NCI-H187 (cell line): ENCODE measurements at places on chromosomes 16 and 17.
A peak's percentile ranks its signal among the peaks of the same experiment; 100 is the strongest.

- DNase-seq: no peak
These were observed 23.5 kb downstream of the CACNG1 start for GRCh38 chr17:67067571-67068482.

DNA sequence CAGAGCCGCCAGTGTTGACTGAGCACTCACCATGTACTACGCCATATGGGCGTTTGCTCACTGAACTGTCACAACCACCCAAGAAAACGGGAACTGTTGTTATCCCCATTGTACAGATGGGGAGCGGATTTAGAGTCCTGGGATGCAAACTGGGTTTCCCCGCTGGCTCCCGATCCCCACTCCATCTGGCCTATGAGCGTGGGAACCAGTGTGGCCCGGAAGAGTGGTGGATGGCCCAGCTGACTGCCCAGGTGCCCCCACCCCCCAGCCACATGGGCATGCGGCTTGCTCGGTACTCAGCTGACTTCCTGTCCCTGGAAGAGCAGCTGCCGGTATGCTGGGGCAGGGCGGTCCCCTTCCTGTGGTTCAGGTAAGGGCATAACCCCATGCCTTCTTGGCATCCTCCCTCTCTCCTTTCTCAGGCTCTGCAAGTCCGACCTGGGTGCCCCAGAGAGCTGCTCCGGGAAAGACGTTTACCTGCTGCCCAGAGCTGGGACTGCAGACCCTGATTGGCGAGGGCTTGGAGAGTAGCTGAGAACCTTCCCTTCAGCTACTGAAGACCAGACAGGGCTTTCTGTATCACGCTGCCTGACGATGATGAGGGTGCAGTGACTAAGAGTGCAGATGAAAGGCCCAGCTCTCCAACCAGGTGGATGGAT lies 16.2 kb downstream of the SOCS3 start:
- DNase-seq: no peak

- DNase-seq: no peak
These were observed 135.8 kb downstream of the USP31 start for GRCh38 chr16:23013484-23013883.

GRCh38 chr16:64159976-64160375 lies 961.9 kb downstream of the CDH11 start:
- DNase-seq: no peak

DNA sequence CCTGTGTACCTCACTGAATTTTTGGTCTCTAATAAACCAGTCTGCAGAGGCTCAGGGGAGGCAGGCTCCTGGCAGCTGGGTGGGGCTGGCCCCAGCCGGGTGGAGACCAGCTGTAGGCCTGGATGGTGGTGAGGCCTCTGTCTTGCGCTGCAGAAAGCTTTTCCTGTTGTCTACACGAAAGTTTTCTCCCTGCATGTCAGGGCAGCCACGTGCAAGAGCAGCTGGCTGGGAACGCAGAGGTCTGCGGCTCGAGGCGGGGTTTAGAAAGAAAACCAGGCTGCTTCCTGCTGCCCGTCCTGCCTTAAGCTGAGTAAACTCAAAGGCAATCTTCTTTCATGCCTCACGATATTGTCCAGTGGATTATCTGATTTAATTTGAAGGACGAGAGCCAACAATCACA lies 2.4 kb downstream of the SERPINF1 start:
- DNase-seq: no peak

GRCh38 chr16:67399218-67399733 lies 6.0 kb upstream of the TPPP3 start:
- no peak for DNase-seq

DNA sequence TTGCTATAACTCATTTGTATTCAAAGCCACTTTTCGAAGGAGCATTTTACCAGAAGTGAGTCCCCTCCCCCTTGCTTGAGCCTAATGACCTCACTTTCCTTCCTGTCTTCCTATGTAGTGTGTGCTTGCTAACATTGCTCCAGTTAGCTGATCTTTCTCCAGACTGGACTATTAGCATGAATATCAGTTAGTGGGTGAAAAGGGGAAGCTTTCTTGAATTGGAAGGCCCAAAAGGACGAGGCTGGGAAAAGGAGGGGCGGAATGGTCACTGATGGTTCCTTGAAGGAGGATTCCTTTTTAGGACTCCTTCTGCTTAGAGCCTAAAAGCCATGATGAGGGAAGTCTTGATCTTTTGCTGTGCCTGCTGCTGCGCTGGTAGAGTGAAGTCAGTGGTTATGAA lies 11.9 kb downstream of the MAP3K3 start:
- no peak for DNase-seq

DNA sequence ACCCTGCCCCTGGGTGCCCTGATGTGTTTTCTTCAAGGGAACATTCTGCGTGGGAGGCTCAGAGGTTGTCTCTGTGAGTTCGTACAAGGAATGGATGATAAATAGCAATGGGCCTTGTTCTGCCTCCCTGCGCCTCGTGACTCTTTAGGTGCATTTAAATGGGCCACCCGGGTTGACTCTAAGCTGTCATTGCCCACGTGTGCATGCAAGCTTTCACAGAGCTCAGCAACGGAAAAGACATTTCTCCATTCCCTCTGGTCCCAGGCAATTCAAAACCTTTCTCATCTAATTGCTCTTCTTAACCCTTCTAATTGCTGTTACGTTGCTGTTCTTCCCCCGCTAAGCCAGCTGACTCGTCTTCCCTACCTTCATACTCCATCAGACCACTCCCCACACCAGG lies 71.5 kb upstream of the SDK2 start:
- no peak for DNase-seq

GRCh38 chr16:84593825-84594724 lies 23.8 kb downstream of the COTL1 start:
- peak; percentile 26 for DNase-seq

GRCh38 chr16:2784358-2785100 lies 2.8 kb downstream of the PRSS33 start:
- no peak for DNase-seq

GRCh38 chr16:31477220-31478216 lies 5.4 kb upstream of the SLC5A2 start:
- no peak for DNase-seq

DNA sequence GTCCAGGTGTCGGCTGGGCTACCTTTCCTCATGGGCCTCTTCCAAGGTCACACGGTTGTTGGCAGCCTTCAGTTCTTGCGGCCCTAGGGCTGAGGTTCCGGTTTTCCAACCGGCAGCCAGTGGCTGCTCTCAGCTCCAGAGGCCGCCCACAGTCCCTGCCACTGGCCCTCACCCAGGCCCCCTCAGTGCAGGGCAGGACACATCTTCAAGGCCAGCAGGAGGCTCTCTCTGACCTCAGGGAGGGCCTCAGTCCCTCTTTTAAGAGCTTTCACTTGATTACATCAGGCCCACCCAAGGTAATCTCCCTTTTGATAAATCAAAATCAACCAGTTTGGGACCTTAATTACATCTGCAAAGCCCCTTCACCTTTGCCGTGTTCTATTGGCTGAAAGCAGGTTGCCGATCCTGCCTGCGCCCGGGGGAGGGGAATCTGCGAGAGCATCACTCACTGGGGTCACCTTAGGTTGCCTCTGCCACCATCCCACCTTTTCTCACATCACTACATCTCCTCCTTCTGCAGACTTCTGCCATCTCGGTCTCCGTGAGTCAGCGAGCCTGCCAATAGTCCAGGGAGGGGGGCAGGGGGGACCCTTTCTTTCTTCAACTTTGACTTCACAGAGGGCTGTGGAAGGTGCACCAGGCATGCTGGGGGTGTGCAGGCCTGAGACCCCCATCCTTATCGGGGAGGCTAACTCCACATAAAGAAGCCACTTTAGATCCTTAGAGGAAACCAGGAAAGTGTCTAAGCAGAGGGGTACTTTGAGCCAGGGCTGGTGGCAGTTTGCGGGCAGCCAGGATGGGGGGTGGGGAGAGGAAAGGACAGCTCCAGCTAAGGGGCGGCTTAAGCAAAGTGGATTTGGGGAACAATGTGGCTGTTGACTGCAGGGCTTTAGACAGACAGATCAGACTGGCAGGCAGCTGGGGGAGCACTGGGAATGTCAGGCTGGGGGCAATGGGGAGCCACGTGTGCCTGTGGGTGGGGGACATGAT lies 28.8 kb upstream of the NXPH3 start:
- DNase-seq: no peak

DNA sequence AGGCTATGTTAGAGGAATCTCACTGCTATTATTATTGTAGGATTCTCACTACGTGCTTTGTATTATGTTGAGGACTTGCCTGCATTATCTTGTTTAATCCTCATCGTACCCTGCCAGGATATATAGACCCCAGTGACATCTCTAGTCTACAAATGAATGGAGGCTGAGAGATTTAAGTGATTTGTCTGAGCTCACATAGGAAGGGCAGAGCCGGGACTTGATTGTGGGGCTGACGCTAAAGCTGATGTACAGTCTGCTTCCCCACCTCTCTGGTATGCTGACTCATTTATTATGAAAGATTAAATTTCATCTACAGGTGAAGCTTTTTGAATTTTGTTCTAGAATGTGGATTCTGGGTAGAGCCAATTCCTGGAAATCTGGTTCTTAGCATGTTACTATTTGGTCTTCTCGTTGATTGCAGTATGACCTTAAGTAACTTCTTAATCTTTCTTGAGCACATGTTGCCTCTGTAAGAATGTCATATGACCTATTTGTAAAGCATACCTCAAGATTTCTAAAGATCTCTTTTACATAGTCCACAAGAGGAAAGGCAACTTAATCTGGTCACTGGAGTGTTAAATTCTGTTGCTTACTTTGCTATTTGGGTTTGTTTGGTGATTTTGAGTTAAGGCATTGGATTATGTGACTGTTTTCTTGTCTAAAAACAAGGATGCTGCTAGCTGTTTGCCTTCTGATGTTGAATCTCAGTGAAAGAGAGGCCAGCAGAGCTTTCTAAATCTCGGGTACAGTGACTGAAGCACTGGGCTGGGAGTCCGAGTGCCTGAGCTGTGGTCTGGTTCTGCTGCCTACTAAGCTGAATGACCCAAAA lies 12.4 kb downstream of the METTL9 start:
- no peak for DNase-seq

GRCh38 chr16:57724531-57724930 lies 11.0 kb upstream of the KATNB1 start:
- no peak for DNase-seq

DNA sequence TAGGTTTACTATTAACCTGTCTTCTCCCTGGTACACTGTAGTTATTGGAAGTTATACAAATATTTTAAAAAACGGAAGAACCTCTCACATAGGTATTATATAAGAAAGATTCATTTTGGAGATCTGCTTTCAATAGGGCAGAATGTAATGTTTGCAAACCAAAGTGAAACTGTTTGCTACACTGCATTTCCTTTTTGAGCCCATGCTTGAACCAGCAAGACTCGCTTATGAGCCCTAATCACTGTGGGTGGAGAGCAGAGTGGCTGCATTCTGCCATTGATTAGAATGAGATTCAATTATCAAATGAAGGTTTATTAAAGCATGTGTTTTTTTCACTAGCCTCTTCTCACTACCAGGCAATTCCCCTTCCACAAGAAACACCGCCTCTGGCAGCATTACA lies 589.7 kb downstream of the CDH11 start:
- DNase-seq: no peak

- DNase-seq: no peak
These were observed 8.0 kb upstream of the MYL4 start for GRCh38 chr17:47201166-47201565.

DNA sequence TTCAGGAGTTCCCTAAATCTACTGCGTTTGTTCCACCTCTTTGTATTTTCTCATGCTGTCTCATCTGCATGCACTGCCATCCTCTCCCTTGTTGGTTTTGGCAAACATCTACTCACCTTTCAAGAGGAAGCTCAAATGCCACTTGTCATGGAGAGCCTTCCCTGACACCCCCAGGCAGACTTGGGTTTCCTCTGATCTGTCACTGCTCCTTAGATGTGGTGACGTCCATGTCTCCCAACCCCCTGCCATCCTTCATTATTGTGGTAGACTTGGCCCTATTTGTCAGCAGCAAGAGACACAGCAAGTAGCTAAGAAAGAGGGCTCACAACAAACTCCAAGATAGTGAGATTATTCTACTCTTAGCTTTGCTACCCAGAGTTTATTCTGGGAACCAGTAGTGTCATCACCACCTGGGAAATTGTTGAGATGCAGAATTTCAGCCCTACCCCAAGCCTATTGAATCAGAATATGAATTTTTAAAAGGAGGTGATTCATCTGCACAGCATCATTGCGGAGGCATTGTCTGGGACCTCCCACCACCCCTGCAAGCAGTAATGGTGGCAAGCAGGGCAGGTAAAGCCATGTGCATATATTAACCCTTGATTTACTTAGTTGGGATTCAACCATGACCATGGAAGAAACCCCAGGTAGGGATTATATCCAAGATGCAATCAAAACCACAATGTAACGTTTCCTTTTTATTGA lies 248.9 kb downstream of the SHISA9 start:
- DNase-seq: no peak

DNA sequence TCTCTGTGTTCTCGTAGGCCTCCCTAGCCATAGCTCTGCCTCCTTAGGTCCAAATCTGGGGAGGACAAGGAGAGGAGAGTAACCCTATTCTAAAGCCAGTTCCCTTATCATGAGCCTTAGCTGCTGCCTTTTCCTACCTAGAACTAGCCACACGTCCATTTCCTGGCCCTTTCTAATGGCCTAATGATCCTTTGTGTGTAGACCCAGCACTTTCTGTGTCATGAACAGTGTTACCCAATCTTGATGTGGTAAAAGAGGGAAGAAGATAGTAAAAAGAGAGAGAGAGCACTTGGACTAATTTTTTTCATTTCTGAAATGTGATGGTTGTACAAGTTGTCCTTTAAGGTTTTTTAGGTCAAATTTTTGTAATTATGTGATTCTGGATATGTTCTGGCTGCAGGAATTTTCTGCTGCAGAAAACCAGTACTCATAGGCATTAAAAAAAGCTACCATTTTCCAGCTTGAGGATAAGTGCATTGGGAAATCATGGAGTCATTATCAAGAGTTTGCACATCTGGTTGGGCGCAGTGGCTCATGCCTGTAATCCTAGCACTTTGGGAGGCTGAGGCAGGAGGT lies 18.2 kb downstream of the CASC3 start:
- DNase-seq: no peak

- no peak for DNase-seq
These were observed 772 bp upstream of the NUP93 start for GRCh38 chr16:56728980-56729734.

- DNase-seq: no peak
These were observed 73.9 kb upstream of the KIFC3 start for GRCh38 chr16:57876210-57876609.

- DNase-seq: no peak
These were observed 14.4 kb upstream of the METRNL start for GRCh38 chr17:83064732-83065659.

- DNase-seq: no peak
These were observed 20.7 kb downstream of the DCAKD start for GRCh38 chr17:45030733-45031132.

- no peak for DNase-seq
These were observed 395.8 kb downstream of the SLC39A11 start for GRCh38 chr17:72696721-72697120.

- no peak for DNase-seq
These were observed 87.1 kb downstream of the STX8 start for GRCh38 chr17:9488556-9488955.
